CD4-positive, alpha-beta T cell (primary cell): ENCODE measurements at places on chromosomes 2 and 18. TPM values are rescaled to one million over a fixed set of nuclear protein-coding genes. Genes with fewer than 3 reads are reported as not detected.
A peak's percentile ranks its signal among the peaks of the same experiment; 100 is the strongest.

Gene ZNF892
- total RNA-seq = 1.1 TPM

Gene HYCC2
- 30.7 TPM for total RNA-seq

Gene SPIRE1
- total RNA-seq = 0.99 TPM

Gene FBXO48
- total RNA-seq = 0.44 TPM

Gene EMX1
- total RNA-seq = not detected

Gene IL37
- not detected for total RNA-seq

Gene FASTKD2
- 25.7 TPM for total RNA-seq

Gene BOLL
- total RNA-seq = not detected

Gene EMILIN2
- 3.3 TPM for total RNA-seq

Gene CD302
- total RNA-seq = 1.1 TPM

Gene RNF152
- total RNA-seq = 1.0 TPM

- no peak overlapping the region for H3K4me3 ChIP-seq
- no peaks in the 10 kb centered on the region for H3K36me3 ChIP-seq
- no peak overlapping the region for H3K27ac ChIP-seq
Observed at GRCh38 chr2:88764850-88765153, 73.3 kb downstream of the RPIA start.

DNA sequence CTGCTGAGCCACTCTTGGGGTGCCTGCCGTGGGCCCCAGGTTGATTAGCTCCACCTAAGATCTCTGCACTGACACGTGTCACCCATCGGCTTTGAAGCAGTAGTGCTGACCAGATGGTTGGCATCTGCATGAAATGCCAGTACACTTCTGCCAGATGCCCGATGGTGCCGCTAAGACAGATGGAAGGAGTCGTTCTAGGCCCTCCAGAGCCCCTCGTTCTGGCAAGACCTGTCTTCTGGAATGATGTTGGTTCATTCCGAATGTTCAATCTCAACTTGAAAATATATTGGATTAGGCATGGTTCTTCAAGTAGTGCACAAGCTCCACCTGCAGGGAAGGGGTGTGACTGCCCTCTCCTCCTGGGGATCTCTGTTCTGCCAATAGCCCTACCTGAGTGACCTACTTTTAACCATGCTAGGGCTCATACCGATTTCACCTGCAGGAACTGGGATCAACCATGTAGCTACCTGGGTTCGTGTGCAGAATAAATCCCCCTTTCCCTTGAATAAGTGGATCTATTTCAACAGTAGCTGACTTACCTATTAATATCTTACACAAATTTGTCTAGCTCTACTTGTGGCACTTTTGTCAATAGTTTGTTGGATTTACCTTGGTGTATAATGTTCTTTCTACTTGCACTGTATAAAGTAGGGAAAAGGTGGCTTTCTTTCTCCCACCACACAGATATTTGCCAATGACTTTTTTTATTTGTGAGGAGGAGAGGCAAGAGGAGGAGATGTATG is 342.6 kb downstream of the CTNNA2 start:
- no peak overlapping the region for H3K4me3 ChIP-seq
- no peak for DNase-seq
- no peak overlapping the region for H3K27ac ChIP-seq
- H3K27me3 ChIP-seq = no peaks in the 10 kb centered on the region

DNA sequence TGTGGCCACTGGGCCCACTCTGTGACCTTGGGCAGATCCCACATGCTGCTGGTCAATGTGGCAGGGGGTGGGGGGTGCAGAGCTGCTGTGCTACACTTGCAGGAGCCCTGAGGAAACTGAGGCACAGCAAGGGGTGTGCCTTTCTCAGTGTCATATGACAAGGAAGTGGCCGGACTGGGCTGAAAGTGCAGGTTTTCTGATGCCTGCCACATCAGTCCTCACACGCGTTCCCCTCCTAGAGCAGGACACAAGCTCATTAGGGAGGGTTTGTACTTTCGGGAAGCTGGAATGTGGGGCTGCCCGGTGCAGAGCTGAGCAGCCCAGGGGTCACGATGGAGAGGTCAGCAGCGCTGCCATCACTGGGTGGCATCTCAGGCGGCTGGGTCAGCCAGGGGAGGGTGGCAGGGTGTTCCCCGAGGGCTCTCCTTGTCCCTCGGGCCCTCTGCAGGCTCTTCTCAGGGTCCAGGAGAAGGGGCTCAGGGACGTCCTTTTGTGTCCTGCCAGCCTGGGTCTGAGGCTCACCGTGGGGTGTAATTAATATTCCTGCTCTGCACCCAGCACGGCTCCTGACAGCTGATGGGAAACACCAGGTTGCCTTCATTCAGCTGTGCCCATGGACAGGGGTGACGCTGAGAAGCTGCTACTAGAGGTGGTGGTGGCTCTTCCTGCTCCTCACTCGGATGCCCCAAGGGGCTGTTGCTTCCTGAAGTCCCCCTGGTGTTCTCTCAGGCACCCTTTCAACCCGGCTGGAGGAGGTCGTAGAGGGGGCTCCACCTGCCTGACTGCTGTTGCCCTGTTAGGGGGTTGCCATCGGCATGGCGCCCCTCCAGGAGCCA is 62.1 kb upstream of the HDAC4 start:
- DNase-seq = no peak
- H3K36me3 ChIP-seq = no peaks in the 10 kb centered on the region
- no peaks in the 10 kb centered on the region for H3K27me3 ChIP-seq

GRCh38 chr2:201157694-201158093 is 25.2 kb upstream of the CASP10 start:
- H3K4me1 ChIP-seq = peaks cover 13% of the 10 kb centered on the region
- no peak overlapping the region for H3K4me3 ChIP-seq
- H3K36me3 ChIP-seq = peaks cover 96% of the 10 kb centered on the region
- no peaks in the 10 kb centered on the region for H3K27me3 ChIP-seq
- H3K27ac ChIP-seq = peak overlapping the region; percentile 52

- no peaks in the 10 kb centered on the region for H3K4me1 ChIP-seq
- DNase-seq = no peak
- no peak overlapping the region for H3K4me3 ChIP-seq
- no peaks in the 10 kb centered on the region for H3K27me3 ChIP-seq
Observed at GRCh38 chr2:134583997-134584520, 134.7 kb downstream of the TMEM163 start.

- no peak overlapping the region for H3K27ac ChIP-seq
- H3K36me3 ChIP-seq = no peaks in the 10 kb centered on the region
- H3K4me1 ChIP-seq = no peaks in the 10 kb centered on the region
- DNase-seq = no peak
- H3K27me3 ChIP-seq = no peaks in the 10 kb centered on the region
Observed at GRCh38 chr2:226703514-226703913, 96.1 kb downstream of the IRS1 start.

GRCh38 chr2:64207573-64207972 is 63.4 kb upstream of the PELI1 start:
- DNase-seq = no peak
- peaks cover 45% of the 10 kb centered on the region for H3K4me1 ChIP-seq
- no peaks in the 10 kb centered on the region for H3K36me3 ChIP-seq
- no peak overlapping the region for H3K27ac ChIP-seq
- H3K27me3 ChIP-seq = no peaks in the 10 kb centered on the region

DNA sequence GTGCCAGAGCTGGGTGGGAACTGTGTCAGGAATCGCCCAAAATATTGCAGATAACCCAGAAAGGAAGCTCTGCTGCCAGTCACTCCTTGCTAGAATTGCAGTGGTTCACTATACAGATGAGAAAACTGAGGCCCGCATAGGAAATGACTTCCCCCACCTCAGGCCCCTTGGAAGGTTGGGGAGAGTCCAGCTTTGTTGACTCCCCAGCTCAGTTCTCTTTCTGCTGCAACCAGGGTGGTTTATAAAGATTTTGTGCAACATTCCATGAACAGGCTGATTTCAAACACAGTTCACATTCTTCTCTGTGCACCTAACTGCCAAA is 11.3 kb downstream of the SPR start:
- no peak overlapping the region for H3K4me3 ChIP-seq
- no peaks in the 10 kb centered on the region for H3K36me3 ChIP-seq
- H3K4me1 ChIP-seq = no peaks in the 10 kb centered on the region
- H3K27me3 ChIP-seq = peaks cover 51% of the 10 kb centered on the region
- no peak overlapping the region for H3K27ac ChIP-seq
- no peak for DNase-seq

DNA sequence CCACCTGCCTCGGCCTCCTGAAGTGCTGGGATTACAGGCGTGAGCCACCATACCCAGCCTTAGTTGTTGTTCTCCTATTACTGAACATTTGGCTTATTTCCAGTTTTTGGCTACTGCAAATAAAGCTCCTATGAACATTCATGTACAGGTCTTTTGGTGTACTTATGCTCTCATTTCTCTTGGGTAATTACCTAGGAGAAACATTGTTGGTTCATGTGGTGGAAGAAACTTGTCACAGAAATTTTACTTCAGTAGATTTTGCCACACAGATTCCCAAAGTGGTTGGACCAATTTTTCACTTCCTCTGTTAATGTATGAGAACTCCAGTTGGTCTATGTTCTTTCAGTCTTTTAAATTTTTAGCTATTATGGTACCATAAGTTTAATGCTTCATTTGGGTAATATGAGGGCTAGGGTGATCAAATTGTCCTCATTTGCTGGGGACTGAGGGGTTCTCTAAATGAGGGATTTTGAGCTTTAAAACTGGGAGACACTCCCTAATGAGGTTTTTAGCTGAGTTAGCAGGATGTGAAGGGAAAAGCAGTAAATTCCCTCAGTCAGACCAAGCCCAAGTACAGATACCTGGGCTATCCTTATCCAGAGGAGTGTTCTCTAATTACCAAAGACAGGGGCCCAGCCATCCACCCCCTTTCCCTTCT is 33.9 kb downstream of the MTA3 start:
- no peaks in the 10 kb centered on the region for H3K36me3 ChIP-seq
- no peak overlapping the region for H3K27ac ChIP-seq
- DNase-seq = no peak

- H3K27me3 ChIP-seq = no peaks in the 10 kb centered on the region
- no peak for DNase-seq
- no peaks in the 10 kb centered on the region for H3K4me1 ChIP-seq
- no peak overlapping the region for H3K4me3 ChIP-seq
- H3K27ac ChIP-seq = no peak overlapping the region
Observed at GRCh38 chr2:181823405-181823804, 68.1 kb upstream of the ITPRID2 start.

DNA sequence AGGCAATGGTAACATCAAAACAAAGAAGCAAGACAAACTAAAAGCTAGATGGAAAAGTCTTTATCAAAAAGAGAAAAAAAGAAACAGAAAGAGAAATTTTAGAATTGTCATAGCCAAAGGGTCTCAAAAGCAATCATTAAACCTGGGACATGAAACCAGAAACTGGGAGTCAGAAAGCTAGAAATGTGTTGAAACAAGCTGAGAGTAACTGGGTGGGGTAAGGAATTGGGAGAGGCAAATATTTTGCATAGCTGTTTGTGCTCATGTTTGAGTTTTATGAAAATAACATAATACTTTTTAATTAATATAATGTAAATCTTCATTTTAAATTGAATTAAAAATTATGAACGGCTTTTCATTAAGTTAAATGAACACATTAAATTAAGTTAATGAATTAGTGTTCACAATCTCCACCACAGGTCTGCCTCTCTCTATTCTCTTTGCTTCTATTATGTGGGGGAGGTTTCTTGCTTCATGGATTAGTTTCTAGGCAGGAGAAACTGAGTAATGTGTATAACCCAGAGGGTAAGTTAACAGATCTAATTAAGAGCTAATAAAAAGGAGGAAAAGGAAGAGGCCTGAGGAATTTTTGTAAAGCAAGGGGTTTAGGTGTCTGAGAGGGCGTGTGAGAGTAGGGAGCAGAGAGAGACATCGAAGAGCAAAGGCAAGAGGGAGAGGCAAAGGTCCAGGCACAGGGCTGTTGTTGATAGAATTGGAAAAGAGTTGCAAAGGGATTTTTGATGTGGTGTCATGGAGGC is 20.0 kb upstream of the SERPINB2 start:
- no peaks in the 10 kb centered on the region for H3K36me3 ChIP-seq
- no peak for DNase-seq
- H3K27me3 ChIP-seq = no peaks in the 10 kb centered on the region
- no peak overlapping the region for H3K4me3 ChIP-seq
- no peak overlapping the region for H3K27ac ChIP-seq
- no peaks in the 10 kb centered on the region for H3K4me1 ChIP-seq

- H3K4me3 ChIP-seq = no peak overlapping the region
- H3K27me3 ChIP-seq = no peaks in the 10 kb centered on the region
- H3K4me1 ChIP-seq = no peaks in the 10 kb centered on the region
- no peaks in the 10 kb centered on the region for H3K36me3 ChIP-seq
- no peak for DNase-seq
- H3K27ac ChIP-seq = no peak overlapping the region
Observed at GRCh38 chr2:177746358-177746757, 326.2 kb downstream of the PDE11A start.

DNA sequence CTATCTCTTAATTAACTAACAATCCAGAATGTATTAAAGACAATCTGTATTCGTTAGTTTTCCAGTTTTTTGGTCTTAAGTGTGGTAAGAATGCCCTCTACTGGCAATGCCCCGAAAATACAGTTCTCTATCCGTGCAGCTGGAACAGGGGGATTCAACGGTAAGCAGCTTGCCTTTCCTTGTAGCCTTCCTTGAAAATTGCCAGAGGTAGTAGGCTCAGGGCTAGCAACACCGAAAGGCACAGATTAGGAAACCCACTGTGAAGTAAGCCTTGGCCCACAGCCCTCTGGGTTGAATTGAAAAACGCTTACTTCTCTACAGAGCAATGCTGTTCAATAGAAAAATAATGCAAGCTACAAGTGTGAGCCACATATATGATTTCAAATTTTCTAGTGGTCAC is 17.1 kb upstream of the VPS4B start:
- no peaks in the 10 kb centered on the region for H3K27me3 ChIP-seq
- no peaks in the 10 kb centered on the region for H3K36me3 ChIP-seq
- peak; percentile 31 for DNase-seq
- no peak overlapping the region for H3K27ac ChIP-seq
- H3K4me1 ChIP-seq = no peaks in the 10 kb centered on the region
- no peak overlapping the region for H3K4me3 ChIP-seq

GRCh38 chr2:621303-622099 is 55.7 kb downstream of the TMEM18 start:
- no peaks in the 10 kb centered on the region for H3K4me1 ChIP-seq
- no peaks in the 10 kb centered on the region for H3K27me3 ChIP-seq
- H3K36me3 ChIP-seq = no peaks in the 10 kb centered on the region
- no peak overlapping the region for H3K4me3 ChIP-seq
- H3K27ac ChIP-seq = no peak overlapping the region
- DNase-seq = no peak

DNA sequence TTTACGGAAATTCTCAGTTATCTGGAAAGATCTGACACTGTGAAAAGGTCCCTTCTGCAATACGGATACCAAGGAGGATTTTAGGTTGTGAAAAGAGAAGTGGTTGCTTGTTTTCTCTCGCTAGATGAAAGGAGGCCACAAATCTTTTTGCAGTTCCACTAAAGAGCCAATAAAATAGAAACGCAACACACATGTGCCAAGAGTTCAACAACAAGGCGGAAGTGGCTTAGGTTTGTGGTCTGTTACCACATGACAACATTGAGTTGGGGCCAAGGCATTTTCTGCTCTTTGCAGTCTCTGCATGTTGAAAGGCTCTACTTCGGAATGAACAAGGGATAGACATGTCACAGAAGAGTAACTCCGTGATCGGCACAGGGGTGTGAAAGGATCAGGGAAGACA is 115.7 kb upstream of the OSR1 start:
- peak; percentile 28 for DNase-seq
- no peak overlapping the region for H3K27ac ChIP-seq
- peaks cover 8% of the 10 kb centered on the region for H3K4me1 ChIP-seq

GRCh38 chr2:174670446-174670845 is 72.8 kb upstream of the WIPF1 start:
- H3K27me3 ChIP-seq = no peaks in the 10 kb centered on the region
- no peak overlapping the region for H3K4me3 ChIP-seq
- no peak overlapping the region for H3K27ac ChIP-seq
- no peak for DNase-seq
- H3K36me3 ChIP-seq = peaks cover 8% of the 10 kb centered on the region
- H3K4me1 ChIP-seq = peaks cover 18% of the 10 kb centered on the region

- H3K36me3 ChIP-seq = no peaks in the 10 kb centered on the region
- no peak for DNase-seq
- no peaks in the 10 kb centered on the region for H3K27me3 ChIP-seq
Observed at GRCh38 chr18:65769652-65770051, 18.8 kb downstream of the CDH7 start.
